A549 (cell line): ENCODE measurements at places on chromosomes 3 and 15.

GRCh38 chr15:25776071-25776746 lies 86.9 kb downstream of the ATP10A start:
- DNase-seq: no peak

DNA sequence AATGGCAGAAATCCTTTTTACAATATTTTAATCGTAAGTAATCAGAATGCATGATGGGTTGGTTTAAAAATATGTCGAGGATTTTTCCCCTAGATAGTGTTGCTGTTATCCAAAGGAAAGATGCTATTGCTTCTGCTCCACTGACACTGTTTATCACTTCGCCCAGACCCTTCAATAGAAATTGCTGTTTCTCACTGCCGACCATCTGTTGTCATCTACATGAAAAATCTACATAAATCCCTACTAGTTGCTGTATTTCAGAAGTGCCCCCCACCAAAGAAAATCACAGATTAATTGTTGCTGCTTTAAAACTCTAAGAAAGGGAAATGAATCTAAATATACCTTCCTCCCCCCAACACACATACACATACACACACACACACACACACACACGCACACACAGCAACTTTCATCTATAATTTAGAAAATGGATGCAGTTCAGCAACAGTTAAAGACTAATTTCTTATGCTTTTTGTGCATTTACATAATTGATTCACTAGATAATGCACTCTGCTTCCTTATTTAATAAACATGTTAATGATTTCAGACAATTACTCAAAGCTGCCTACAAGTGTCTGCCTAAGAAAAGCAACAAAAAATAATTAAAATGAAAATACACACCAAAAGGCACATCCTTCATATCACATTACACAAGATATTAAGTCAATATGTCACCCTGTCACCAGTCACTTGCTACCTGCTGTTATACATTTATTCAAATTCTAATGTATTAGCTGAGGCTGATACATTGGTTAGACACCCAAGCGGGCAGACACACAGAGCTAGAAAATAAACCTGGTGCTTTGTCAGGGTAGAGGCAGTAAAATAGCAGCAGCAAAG lies 82.8 kb downstream of the RORA start:
- no peak for DNase-seq

DNA sequence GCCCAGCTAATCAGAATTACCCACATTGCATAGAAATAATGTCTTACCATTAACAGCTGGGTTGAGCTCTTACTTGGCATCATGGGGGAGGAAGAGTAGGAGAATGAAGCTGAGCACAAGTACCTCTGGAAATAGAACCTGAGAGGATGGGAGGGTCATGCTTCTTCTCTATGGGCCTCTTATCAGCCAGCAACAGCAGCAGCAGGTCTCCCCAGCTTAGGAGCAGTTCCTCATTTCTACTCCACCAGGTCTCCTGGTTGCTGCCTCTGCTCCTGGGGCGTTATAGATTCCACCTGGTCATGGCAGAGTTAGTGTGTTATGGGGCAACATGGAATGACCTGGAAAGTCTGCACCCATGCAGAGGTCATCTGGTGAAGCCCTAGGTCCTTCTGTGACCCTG lies 3.4 kb downstream of the FSD2 start:
- DNase-seq: no peak

DNA sequence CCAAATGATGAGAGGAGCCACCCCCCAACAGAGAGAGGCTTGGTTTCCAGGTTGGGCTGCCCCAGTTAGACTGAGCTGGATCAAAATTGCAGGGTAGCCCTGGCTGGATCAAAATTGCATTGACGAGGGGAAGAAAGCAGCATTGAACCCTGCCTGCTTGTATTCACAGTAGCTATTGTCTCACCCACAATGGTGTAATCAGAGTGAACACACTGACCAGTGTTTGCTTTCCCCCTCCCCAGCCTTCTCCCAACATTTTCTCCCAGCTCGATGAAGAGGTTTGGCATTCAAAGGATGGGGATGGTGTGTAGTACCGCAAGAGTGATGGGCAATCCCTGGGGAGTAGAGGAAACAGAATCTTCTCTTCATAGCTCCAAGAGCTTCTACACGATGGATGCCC lies 223.8 kb downstream of the ADAMTS9 start:
- DNase-seq: no peak

GRCh38 chr3:132625613-132626012 lies 28.5 kb downstream of the ACKR4 start:
- DNase-seq: no peak

DNA sequence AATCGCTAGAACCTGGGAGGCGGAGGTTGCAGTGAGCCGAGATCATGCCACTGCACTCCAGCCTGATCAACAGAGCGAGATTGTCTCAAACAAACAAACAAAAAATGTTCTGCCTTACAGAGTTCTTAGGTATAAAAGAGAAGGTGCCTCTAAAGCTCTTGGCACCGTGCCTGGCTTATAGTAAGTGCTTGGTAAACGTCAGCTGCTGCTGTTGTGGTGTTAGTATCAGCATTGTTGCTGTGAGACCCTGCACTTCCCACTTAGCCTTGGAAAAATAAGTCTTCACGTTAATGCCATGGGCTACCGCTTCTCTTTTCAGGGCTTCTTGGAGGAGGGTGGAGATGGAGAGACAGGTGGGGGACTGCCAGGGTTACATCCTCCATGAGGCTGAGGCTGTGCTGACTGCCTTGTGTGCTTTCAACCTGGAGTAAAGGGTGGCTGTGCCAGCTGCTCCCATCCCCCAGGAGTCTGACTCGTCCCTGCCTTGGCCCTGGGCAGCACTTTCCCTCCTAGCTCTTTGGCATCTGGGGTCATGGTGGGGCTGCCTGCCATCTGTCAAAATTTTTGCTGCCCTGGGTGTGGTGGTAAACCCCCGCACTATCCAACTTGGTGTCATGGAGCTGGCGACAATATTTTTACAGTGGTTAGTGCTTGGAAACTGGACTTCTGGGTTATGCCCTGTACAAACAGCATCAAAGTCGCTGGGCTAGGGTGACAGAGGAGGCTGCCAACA lies 17.8 kb downstream of the FLNB start:
- no peak for DNase-seq

DNA sequence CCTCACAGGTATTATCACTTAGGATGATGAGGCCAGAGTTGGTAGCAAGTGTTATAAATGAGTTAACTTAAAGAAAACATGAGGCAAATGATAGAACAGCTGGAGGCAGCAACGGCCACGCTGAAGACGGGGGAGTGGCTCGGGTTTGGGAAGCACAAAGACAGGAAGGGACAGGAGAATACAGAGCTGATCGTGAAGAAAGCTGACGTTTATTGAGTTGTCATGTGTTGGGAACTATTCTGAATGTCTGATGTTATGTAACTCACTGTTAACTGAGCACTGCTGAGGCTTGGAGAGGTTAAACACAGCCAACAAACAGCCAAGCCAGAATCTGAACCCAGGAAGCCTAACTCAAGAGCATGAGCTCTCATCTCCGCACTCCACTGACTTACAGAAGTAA lies 42.3 kb downstream of the FGD5 start:
- no peak for DNase-seq

GRCh38 chr3:124784686-124785382 lies 54.6 kb downstream of the UMPS start:
- no peak for DNase-seq

DNA sequence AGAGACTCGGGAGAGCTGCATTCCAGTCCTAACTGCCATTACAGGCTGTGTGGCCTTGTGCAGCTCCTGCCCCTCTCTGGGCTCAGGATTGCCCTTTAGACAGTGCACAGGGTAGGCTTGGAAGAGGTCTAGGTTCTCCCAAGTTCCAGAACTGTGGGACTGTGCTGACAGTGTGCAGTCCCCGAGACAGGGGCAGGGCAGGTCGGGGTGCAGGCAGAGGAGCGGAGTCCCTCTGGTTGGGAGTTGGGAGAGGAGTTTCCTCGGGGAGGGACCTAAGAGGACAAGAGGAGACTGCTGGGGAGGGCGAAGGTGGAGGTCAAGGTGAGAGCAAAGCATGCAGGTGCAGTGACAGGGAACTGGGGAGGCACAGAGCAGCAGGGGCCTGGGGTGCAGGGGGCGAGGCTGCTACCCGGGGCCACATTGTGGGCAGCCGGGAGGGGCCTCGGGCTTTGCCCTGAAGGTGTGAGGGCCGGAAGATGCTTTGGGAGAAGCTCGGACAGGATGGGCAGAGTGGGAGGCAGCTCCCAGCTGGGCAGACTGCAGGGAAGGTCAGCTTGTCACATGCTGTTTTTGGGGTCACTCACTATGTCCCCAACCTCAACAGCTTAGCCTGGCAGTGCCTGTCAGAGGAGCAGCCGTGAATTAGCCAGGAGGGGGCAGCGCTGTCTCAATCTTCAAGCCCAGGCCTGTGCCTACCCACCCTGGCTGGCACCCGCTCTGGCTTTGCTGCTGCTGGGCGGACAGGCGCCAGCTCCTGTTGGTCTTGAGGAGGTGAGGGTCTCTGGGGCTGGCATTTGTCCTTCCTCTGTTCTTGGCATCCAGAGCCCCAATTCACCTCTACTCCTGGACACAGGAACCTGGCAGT lies 15.4 kb upstream of the CSPG4 start:
- DNase-seq: peak; percentile 69

GRCh38 chr15:94305133-94305532 lies 73.8 kb downstream of the MCTP2 start:
- no peak for DNase-seq

DNA sequence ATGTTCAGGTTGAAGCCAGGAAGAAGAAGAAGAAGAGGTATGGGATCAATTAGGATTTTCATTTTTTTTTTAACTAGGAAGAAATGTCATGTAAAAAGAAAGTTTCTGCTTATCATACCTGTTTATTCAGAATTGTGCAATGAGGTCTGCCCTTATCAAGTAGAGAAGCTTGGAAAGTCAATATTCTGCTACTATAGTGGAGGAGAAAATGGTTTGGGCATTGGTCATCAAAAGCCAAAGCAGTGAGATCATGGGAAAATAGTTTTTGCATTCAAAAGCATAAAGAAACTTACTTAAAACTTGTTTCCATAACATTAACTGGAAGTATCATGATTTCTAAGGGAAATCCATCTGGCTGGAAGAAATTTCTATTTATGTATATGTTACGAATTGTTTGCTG lies 1239.2 kb downstream of the NSUN3 start:
- DNase-seq: no peak

- DNase-seq: no peak
These were observed 1024.8 kb downstream of the EPHA3 start for GRCh38 chr3:90132197-90132596.

DNA sequence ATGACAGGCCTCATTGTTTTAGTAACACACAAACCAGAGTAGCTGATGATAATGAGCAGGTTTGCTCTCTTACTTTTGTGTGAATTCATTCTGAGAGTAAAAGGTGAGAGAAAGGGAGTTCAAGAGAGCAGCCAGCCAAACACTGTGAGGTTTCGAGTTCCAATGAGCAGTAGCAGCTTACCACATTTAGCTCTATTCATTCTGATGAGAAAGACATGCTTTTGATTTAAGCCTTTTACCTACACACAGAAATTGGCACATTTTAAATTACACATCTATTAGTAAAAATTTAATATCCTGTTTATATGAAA lies 28.0 kb downstream of the GLDN start:
- DNase-seq: no peak

GRCh38 chr3:19248143-19248542 lies 99.8 kb downstream of the KCNH8 start:
- DNase-seq: no peak

DNA sequence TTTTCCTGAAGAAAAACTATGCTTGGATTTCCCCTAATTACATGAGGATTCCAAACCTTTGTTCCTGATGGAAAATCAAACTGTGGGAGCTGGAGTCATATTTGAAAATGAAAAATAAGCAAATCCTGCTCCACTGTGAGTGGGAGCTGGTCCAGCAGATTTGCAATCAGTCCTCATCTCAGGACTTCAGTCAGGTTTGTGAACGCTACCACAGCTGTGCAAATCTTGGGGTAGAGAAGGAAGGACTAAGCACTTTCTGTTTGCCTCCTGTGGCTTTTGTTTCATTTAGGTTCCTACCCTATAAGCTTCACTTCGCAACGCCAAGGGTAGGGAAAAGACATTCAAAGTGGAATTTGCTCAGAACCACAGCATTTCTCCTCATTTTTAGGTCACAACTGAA lies 238.2 kb downstream of the TUSC7 start:
- no peak for DNase-seq

DNA sequence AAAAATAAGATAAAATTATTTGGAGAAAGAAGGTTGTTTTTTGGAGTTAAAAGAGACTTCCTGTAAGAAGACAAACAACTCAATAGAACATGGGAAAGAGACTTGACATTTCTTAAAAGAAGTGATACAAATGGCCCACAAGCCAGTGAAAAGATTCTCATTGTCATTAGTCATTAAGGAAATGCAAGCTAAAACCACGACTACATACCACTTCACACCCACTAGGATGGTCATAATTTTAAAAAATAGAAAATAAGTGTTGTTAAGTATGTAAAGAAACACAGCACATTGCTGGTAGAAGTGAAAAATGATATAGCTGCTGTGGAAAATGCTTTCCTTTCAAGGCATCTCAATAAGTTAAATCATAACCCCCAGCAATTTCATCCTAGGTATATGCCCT lies 44.4 kb upstream of the GK5 start:
- no peak for DNase-seq

GRCh38 chr15:88493844-88494243 lies 26.3 kb downstream of the MRPS11 start:
- no peak for DNase-seq

- no peak for DNase-seq
These were observed 767 bp downstream of the WDR48 start for GRCh38 chr3:39052583-39052982.

- DNase-seq: peak; percentile 31
These were observed 561 bp downstream of the SIDT1 start for GRCh38 chr3:113532698-113533533.

DNA sequence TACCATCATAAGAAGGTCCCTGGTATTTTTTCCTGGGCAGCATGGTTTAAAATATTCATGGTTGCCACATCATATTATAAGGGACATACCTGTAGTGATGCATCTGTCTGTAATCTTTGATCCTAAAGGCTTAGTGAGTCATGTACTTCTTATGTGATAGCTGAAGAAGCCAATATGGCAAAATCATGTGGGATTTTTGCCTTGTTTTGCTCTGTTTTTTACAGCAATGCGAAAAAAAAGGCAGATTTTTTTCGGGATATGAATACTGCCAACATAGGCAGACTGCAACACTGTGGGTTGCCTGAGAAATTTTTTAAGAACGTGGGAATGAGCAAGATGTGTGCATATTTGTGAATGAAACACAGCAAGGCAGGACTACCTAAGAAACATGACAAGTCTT lies 11.3 kb upstream of the PYGO1 start:
- no peak for DNase-seq

DNA sequence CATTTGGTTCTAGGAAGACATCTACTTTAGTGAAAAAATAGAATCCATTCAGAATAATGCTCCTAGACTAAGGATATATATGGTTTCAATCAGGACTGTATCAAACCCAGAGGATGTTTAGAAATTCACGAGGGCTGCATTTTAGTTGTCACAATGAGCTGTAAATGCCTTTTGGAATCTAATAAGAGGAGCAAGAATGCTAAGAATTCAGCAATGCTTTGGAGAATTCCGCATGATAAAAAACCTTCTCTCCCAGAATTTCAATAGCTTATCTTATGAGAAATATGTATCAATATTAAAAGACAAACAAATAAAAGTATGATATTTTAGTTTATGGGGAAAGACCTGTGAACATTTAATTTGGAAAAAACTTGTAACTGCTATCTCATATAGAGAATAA lies 885.1 kb downstream of the ZPLD1 start:
- no peak for DNase-seq
